ENCODE measurements at places on chromosomes 4 and X.

DNA sequence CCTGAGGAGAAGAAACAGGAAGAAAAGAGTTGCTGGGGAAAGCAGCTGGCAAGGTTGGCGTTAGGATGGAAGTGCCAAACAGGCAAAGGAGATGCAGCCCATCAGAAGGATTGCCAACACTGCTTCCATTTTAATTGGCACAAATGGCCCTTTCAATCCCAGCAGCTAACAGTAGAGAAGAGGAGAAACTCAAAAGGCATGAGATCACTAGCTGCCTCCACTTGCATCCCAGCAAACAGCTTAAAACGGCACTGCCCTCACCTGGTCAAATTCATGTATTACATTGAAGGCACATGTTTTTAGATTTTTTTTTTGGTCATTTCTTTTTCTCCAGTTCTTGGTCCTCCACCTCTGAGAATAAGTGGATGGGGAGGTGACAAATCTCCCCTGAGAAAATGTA lies 14.9 kb upstream of the LOC101059915 start:
- peak; percentile 36 for DNase-seq

DNA sequence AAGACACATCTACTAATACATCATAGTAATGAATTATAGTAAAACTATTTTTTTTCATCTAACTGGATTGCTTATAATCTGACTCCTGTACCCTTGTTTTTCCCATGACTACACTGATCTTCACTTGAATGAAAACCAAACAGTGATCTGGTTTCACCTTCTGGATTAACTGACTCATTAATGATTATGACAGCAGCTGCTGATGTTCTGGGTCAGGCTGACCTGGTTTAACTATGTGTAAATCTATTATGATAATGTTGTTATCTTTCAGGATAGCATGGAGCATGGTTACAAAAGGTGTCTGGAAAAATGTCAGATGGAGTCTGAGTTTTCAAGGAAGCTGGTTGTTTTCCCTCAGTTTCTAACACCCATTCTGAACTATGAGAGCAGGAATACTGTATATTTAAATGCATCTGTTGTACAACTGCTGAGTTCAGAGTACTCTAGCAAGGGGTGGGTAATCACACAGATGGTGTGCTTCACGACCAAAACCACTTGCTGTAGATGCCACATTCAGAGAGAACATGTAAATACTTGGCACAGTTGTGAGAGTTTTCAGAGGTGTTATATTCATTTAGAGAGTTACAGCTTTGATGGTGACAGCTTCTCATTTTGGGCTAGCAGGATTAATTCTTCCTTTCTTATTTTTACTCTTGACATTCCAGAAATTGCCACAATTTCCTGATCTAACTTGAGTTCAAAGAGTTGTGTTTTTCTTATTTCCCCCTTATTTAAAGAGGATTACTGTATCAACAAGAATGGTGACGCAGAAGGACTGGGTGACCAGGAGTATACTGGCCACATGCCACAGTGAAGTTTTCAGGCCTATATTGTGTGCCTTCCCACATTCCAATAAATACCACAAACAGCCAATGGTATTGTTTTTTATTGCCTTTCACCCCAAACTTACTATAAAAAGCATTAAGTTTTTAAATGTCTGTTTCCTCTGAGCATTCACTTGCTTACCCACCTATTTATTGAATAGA lies 249.7 kb upstream of the TET2 start:
- no peak for DNase-seq

DNA sequence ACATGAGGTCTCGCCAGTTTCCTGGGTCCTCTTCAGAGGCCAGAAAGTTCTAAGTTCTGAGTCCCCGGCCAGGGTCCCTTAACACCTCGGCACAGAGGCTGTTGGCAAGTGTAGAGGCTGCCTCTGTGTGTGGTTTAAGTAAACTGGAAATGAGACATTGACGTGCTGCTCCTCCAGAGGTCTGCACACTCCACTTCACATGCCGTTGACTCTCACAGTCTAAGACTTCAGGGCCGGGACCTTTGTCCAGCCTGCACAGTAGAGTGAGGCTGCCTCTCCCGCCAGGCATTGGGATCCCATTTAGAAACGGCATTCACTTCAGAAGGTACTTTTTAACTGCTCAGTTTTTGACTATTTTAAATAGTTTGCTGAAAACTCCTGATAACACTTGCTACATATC lies 10.6 kb upstream of the TADA2B start:
- no peak for DNase-seq

- DNase-seq = no peak
These were observed 91.9 kb upstream of the GPR50 start for GRCh38 chrX:151084454-151084853.

DNA sequence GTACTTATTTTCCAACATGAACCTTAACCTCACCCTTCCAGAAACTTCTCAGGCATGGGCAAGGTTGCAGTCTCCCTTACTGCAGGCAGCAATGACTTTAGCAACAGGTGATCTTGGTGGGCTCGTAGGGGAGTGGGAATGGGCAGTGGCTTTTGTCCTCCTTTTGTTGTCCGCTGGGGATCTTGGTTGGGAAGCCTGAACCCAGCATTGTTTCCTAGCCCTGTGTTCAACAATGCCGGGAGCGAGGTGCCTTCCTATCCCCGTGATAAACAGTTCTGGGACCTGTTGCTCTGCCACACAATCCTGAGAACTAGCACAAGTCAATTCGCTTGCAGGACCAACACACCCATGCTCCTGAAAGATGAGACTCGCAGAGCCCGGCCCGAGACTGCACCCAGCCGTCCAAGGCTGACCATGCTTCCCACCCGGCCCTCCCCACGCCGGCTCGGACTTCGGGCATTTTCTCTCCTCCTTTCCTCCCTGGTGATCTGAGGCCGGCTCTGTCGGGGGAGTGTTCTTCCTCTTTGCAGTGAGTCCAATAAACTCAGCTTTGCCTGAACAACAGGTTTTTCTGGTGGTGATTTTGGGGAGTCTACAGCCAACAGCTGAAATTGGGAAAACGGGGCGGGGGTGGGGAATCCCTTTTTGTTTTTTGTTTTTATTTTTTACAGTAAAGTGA lies 20.2 kb downstream of the IRAK1 start:
- no peak for DNase-seq

GRCh38 chr4:145773581-145774234 lies 93.8 kb downstream of the C4orf51 start:
- no peak for DNase-seq

GRCh38 chrX:150961631-150962030 lies 21.5 kb upstream of the HMGB3 start:
- DNase-seq = no peak

DNA sequence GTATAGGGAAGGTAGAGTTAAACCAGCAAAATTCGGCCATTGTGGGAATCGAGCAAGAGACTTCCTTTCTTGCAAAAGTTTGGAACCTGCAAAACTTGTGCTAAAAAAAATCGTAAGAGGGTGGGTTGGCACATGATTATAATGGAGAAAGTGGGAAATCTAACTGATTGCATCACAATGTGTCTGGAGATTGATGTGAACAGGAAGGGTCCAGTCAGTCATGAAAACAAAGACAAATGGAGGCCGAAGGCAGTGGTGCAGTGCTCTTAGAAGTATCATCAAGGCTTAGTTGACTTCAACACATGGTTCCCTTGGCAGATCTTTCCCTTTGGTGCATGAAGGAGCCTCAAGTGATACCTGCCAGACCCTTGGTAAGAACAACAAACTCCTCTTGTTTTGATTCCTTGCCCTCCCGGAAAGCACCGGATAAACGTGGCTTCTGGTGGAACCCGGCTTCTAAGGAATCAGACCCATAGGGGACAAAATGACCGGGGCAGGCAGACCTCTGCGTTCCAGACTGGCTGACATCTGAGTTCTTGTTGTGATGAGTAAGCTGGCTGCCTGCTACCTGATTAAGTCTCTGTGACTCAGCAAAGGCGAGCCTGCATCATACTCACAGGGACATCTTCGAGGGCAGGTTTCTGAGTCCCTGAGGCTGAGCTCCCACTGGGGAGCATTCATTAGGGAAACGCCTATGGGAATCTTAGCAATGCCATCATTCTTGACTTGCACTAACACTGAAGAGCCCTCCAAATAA lies 87.7 kb upstream of the MAP3K15 start:
- no peak for DNase-seq

GRCh38 chrX:50618788-50619558 lies 148.3 kb upstream of the DGKK start:
- no peak for DNase-seq

- no peak for DNase-seq
These were observed 212.8 kb upstream of the NRK start for GRCh38 chrX:105609530-105609929.

DNA sequence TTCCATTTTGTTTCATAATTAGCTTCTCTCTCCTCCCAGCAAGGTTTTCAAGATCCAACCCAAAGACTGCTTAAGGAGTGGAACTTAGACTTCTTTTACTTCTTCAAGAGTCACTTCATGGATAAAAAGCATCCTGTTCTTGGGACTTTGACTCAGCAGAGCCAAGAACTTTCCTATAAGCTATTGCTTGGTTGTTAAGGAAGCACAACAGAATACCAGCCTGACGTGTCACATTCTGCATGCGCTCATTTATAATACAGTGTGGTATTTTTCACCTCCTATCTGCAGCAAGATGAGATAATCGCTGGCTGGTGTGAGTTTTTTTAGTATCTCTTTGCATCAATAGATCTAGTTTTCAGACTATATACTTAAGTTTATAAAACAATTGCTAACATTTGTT lies 152.1 kb downstream of the PALLD start:
- DNase-seq = no peak

GRCh38 chrX:154002215-154002719 lies 17.4 kb downstream of the IRAK1 start:
- no peak for DNase-seq

- DNase-seq = no peak
These were observed 315.6 kb upstream of the SMIM31 start for GRCh38 chr4:164438321-164438720.

- DNase-seq = no peak
These were observed 318.6 kb downstream of the ANK2 start for GRCh38 chr4:113368056-113368455.

DNA sequence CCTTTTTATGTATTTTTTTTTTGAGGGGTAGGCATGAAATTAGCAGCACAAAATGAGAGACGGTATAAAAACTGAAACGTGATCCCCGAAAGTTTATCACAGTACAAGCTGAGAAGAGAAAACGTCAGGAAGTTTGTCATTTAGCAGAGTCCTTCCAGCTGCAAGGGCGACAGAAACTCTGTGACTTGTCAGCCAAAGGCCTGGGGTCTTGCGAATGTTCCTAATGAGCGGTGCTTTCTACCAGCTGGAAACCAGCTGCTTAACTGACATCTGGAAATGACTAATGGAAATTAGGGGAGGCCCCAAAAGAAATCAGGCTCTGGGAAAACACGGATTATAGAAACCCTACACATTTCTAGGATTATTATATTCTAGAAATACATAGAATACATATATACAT lies 66.5 kb downstream of the CHRNA9 start:
- no peak for DNase-seq

DNA sequence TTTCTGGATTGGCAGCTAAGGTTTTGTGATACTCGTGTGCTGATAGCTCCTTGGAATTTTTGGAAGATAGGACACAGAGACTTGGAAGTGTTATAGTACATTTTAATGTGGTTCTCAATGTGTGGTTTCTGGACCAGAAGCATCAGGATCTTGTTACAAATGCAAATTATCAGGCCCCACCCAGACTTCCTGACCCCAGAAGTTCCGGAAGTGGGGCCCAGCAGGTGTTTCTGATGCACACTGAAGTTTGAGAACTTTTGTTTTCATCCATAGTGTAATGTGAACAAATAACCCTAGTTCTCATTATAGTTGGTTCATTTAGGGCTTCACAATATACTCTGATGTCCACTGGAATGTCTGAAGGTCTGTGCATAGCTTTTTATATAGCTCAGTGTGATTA lies 49.6 kb downstream of the LAMP2 start:
- peak; percentile 6 for DNase-seq

GRCh38 chr4:111707491-111707890 lies 437.8 kb upstream of the FAM241A start:
- no peak for DNase-seq

DNA sequence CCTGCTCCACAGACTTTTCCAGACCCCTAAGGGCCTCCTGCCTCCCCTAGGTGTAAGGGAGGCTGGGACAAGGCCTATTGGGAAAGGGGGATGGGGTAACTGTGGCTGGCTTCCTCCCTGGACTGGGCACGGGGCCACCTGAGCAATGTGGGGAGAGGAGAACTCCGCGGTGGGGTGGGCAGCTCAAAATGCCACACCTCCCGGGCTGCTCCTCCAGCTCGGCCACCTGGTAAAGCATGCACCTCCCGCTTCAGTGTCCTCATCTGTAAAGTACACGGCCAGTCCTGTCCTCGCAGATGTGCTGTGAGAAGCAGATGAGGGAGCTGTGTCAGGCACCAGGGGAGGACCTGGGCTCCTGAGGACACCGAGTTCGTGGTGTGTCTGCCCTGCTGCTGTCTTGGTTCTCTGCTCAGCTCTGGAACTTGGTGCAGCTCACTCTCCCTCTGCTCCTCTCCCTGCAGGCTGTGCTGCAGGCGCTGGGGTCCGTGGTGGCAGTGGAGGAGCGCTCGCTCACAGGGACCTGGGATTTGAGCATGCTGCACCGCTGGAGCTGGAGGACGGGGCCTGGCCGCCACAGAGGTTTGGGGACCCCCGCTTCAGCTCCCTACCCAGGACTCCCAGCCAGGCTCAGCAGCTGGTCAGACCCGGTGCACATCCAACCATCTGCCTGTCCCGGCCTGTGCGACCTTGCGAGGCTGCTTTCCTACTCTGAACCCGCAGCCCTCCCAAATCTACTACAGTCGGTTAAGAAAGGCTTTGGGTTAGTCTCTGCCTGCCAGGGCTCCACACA lies 20.8 kb upstream of the MRFAP1 start:
- DNase-seq = no peak

- DNase-seq = no peak
These were observed 15.0 kb upstream of the HOPX start for GRCh38 chr4:56696056-56696455.

DNA sequence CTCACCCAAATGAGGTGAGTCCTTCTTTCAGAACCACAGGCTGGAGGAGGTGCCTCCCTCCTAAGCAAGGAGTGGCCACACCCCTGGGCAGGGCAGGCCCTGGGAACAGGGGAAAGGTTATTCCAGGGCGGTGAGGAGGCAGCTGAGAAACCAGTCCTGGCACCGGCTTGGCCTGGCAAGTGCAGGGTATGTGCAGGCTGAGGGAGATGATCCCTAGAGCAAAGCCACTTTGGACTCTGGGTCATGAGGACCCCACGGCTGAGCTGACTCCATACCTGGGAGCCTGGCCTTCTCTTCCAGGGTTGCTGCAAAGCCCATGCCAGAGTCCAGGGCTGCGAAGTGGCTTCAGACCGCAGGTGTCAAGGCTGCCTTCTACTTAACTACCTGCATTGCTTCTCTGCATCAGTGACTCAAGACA lies 49.5 kb upstream of the HELT start:
- no peak for DNase-seq

GRCh38 chr4:54218736-54219135 lies 10.4 kb upstream of the PDGFRA start:
- DNase-seq = no peak

- DNase-seq = no peak
These were observed 91.1 kb upstream of the KIT start for GRCh38 chr4:54566608-54567007.

- DNase-seq = no peak
These were observed 16.9 kb upstream of the TMEM165 start for GRCh38 chr4:55378617-55379467.

GRCh38 chr4:21893136-21893535 lies 55.4 kb downstream of the KCNIP4 start:
- DNase-seq = no peak

GRCh38 chr4:159378056-159378616 lies 275.3 kb downstream of the RAPGEF2 start:
- DNase-seq = no peak

- no peak for DNase-seq
These were observed 5.9 kb upstream of the PLA2G12A start for GRCh38 chr4:109735566-109736365.

Measured in germinal center (tissue), 1 donor.